ENCODE measurements at places on chromosomes 11 and 22.

DNA sequence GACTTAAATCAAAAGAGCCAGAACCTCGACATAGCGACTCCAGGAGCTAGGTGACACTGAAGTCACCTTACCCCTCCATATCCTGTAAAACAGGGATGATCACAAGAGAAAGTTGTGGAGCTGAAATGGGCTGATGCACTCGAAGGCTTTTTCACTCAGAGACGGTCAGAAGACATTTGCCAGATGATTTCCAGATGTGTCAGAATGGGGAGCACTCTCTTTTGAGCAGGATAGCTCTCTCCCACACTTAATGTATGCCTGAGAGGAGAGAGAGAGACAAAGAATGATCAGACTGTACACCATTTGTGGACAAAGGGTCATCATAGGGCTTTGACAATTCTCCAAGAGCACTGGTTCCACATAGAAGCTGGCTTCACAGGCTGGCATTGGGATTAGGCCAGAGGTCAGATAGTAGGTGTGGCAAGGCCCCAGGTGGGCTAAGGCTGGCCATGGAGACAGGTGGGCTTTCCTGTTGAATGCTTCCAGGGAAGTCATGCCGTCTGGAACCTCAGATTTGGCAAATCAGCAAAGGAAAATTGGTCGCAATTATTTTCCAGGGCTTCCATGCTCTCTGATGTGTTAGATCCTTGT lies 42.3 kb upstream of the ETS1 start:
- no peak for DNase-seq

DNA sequence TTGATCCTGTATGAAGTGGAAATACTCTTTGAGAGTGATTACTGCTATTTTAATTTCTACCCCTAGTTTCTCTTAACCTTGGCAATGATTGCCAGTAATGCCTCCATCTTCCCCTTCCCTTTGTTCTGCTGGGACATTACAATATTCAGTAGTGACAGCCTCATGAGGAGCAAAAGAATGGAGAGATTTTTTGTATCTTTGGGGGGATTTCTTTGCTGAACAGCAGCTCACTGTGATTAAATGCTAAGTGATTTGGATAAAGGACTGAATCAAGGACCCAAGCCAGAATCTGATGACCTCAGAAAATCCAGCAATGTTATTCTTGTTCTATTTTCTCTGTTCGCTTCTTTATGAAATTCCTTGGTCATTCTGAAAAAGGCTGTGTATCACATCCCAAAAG lies 7.0 kb upstream of the SLC1A2 start:
- no peak for DNase-seq

DNA sequence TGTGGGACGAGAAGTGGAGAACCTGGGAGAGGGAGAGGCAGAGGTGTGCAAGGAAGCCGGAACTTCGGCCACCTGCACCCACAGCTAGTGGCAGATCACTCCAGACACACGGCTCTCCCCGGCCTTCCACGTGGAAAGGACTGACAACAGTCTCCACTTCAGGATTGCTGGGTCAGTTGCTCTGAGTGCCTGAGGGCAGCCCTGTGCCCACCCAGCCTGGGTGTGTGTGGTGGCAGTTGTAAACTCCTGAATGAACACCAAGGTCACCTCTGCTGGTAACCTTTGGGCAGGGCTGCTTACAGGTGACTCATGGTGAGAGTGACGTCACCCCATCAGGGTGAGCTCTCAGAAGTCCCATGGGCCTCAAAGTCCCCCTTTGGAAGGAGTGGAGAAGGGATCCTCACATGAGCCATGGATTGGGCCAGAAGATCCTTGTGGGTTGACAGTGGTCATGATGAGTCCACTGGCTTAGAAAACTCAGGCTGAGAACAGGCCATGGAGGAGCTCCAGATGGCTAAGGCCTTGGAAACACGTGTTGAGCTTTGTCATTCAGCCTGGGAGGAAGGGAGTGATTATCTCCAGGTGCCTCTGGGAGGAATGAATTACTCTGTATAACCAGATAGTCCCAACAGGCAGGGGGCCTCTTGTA lies 71.3 kb downstream of the BCR start:
- DNase-seq, result peak; percentile 27

DNA sequence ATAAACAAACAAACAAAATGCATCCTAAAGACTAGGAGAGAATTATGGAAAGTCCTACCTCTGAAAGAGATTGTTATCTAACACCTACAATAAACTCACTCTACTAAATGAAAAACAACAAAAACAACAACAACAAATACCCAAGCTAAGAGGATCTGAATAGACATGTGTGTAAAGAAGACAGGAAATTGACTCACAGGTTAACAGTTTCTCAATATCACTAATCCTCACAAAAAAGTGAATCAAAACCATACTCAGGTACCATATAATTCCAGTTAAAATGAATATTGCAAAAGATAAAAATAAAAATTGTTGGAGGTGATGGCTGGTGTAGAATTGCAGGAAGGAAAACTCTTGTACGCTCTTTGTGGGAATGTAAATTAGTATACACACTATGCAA lies 110.4 kb upstream of the TOP3B start:
- DNase-seq, result no peak

GRCh38 chr11:73145986-73146575 lies 4.0 kb upstream of the FCHSD2 start:
- DNase-seq, result no peak

DNA sequence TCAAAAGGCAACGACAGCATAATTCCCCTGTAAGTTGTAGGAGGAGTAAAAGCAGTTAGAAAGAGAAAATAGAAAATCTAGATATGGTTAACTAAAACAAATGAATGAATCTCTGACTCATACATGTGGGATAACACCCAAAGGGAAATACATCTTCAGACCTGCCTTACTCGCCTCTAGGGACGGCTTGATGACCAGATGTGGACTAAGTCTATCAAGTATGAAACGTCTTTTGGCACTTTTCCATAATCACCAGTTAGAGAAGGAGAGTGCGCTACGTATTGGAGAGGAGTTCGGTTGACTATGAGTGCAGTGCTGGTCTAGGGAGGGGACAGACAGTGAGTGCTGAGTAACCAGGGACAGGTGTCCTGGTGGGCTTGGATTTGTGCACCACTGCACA lies 459.9 kb downstream of the OPCML start:
- no peak for DNase-seq

DNA sequence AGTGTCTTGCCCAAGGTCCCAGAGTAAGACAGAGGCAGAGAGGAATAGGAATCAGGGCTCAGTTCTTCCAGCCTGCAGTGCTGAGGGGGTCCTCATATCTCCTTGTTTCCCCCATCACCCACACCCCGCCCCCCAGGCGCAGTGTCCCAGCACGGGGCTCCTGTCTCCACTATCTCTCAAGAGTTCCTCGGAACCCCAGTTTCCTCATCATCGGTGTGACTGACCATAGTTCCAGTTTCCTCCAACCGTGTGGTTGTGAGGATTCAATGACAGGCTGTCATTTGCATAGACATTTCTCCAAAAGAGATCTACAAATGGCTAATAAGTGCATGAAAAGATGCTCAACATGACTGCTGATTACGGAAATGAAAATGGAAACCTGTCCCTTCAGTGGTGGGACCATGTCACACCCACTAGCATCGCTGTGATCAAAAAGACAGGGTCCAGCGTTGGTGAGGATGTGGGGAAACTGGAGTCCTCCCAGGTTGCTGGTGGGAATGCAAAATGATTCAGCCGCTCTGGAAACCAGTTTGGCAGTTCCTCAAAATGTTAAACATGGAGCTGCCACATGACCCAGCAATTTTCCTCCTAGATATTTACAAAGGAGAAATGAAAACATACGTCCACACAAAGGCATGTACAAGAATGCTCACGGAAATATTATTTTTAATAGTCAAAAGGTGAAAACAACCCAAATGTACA lies 31.8 kb upstream of the PDGFB start:
- DNase-seq, result no peak

DNA sequence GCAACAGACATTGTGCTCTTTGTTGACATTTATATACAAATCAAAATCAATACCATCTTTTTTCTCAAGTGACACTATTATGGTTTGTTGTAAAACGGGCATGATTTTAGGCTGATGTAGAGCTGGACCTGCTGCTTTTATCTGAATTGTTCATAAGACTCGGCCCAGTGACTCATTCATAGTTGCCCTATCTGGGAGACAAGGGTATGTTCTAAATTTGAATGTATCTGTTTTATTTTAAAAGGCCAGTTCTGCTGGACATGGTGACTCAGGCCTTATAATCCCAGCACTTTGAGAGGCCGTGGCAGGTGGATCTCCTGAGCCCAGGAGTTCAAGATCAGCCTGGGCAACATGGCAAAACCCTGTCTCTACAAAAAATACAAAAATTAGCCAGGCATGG lies 39.3 kb downstream of the CEP295 start:
- no peak for DNase-seq

- DNase-seq, result no peak
Observed at GRCh38 chr22:50536226-50536625, 6.4 kb upstream of the TYMP start.

DNA sequence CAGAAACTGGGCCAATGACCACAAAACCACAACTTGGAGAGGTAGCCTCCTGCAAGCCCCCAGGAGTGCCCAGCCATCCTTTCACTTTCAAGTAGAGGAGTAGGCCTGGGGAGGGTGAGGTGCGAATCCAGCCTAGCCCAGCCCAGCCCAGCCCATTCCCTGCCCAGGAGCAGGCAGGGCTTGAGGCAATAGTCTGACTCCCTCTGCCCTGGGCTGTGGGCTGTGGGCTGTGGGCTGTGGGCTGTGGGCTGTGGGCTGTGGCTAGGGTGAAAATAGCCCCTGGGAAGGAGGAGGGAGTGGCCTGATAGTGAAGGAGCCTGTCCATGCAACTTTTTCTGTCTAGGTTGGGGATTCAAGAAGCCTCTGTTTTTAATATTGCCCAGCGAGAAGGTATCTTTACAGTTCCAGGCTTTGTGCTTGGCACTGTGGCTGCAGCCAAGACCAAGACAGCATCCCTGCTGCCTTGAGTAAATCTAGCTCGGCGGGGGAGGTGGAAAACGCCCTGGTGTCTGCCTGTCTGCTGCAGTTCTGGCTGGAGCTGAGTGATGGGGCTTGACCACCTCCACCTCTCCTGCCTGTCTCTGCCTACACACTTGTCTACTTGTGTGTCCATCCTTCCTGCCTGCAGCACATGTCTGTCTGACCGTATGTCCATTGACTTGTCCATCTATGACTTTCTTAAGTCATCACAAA lies 40.7 kb downstream of the LMO1 start:
- no peak for DNase-seq

GRCh38 chr11:23124996-23125395 lies 264.7 kb upstream of the CCDC179 start:
- no peak for DNase-seq

DNA sequence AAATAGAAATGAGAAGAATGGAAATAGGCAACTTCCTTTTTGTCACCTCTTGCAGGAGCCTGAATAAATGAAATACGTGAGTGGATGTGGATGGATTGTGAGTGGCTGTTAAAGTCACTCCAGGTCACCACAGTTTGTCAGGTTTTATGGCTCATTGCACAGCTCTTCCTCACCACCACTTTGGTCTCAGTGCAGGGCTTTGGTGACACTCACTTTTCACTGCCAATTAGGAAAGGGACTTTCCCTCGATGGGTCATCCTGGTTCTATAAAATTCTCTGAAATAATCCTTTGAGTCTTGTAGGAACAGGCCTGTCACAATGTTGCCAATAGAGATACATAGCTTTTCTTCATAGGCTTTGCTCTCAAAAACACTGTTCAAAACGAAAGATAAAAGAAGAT lies 172.4 kb upstream of the C11orf87 start:
- no peak for DNase-seq

GRCh38 chr11:3225826-3226750 lies 6.1 kb downstream of the MRGPRE start:
- no peak for DNase-seq

- peak; percentile 25 for DNase-seq
Observed at GRCh38 chr11:46389450-46390330, 1.9 kb downstream of the CHRM4 start.

DNA sequence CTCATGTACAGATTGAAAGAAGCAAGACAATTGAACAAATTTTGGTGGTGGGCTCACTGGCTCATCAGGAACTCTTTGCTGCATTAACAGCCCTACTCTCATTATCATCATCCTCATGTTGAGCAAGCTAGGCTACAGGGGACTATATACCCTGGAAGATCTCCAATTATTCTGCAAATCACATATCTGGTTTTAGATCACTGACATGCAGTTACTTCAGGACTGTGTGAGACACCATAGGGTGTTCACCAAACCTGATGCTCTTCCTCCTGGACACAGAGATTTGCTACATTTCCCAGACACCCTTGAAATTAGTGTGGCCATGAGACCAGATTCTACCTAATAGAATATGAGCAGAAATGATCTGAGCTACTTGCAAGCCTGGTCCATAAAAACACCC lies 23.0 kb upstream of the ME3 start:
- DNase-seq, result no peak

DNA sequence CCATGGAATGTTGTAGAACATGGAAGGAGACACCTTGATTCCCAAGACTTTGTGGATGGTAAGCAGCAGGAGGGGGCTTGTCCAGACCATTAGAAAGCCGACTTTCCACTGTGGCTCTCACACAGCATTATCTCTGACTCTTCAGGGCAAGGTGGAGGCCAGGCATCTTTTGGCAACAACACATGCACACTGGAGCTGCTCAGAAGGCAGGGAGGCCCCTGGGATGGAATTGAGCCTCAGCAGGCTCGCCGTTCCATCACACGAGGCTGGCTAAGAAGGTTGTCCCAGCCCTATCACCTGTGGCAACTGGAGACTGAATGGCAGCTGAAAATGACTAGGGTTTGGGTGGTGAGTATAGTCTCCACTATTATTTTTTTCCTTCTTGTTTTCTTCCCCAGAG lies 76.3 kb upstream of the TMEM45B start:
- no peak for DNase-seq

DNA sequence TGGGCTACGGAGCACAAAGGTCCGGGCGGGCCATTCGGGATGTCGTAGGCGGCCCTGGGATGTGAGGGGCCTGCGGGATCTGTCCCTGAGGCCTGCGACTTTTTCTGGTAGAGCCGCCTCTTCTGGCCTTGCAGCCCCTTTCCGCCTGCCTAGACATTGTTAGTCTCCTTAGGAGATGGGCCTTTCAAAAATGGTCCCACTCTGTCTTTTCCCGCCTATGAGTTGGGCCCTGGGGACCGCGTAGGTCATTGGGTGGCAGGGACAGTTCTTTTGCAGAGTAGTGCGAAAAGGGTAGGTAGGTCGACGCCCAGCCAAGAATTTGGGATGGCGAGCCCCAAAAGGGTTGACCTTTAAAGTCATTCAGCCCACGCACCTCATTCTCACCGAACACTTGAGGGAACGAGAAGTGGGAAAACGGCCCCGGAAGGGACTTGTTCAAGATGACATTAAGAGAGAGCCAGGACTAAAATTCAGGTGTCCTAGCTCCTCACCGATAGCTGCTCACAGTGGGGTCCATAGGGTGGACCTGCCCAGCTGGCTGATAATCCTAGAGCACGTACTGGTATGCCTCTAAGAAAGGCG lies 785 bp downstream of the OTUB1 start:
- no peak for DNase-seq
